ENCODE measurements at places on chromosomes 5 and 9.
A peak's percentile ranks its signal among the peaks of the same experiment; 100 is the strongest.

DNA sequence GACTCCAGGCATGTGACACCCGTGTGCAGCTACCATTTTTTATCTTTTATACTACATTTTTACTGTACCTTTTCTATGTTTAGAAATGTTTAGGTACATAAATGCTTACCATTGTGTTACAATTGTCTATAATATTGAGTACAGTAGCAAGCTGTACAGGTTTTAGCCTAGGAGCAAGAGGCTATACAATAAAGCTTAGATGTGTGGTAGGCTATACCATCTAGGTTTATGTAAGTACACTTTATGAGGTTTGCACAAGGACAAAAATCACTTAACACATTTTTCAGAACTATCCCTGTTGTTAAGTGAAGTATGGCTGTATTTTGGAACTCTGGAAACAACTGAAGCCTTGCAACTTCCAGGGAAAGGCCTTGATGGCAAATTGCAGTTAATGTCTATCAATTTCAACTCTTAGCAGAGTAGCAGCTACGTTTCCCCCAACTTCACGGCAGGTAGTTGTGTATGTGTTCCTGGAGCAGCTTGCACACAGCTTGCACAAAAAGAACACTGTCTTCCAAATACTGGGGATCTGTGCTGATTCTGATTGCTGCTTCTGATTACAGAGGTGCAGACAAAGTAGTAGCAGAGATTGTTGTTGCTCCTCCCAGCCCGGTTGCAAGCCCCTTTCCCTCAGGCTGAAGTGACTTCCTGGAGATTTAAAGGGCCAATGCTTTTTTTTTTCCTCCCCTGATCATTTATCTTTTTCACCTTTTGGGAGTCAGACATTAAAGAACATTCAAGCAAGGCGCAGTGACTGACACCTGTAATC, 30.0 kb downstream of the SIL1 start:
- DNase-seq: no peak

GRCh38 chr5:24509943-24510342, 134.8 kb downstream of the CDH10 start:
- no peak for DNase-seq

DNA sequence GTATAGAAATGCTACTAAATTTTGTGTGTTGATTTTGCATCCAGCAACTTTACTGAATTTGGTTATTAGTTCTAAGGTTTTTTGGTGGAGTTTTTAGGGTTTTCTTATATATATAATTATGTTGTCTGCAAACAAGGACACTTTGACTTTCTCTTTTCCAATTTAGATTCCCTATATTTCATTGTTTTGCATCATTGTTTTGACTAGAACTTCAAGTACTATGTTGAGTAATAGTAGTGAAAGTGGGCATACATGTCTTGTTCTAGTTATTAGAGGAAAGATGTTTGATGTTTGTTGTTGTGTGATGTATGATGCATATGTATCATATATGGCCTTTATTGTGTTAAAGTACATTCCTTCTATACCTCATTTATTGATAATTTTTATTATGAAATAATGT, 362.3 kb upstream of the PRR16 start:
- no peak for DNase-seq

GRCh38 chr9:20940447-20941173, 90.8 kb downstream of the HACD4 start:
- no peak for DNase-seq

DNA sequence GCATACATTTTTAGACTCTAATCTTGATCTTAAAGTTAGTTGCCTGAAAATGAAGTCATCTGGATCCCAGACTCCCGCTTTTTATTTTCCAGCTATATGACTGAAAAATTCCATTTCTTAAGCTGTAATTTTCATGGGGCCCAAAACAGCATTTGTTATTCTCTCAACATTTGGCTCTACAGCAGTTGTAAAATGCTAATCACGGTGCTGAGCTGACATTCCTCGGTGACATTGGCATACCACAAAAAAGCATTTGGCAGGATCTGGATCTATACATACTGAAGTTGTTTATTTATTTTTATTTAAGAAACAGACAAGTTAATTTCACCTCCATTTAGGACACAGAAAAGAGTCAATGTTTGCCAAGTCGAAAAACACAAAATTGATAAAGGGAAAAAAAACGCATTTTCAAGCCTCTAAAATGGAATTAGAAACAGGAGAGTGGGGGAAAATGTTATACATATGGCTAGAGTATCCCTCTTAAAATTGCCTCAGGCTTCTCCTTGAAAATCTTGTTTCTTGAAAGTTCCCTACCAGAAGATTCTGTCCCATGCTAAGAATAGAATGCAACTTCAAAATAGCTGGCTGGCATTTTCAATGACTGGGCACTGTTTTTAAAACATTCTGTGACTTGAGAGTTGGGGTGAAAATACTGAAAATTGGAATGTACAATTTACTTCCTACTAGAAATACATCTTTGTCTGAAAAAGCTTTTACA, 207.5 kb upstream of the TBCA start:
- no peak for DNase-seq

GRCh38 chr9:37370968-37371563, 51.4 kb upstream of the GRHPR start:
- no peak for DNase-seq

DNA sequence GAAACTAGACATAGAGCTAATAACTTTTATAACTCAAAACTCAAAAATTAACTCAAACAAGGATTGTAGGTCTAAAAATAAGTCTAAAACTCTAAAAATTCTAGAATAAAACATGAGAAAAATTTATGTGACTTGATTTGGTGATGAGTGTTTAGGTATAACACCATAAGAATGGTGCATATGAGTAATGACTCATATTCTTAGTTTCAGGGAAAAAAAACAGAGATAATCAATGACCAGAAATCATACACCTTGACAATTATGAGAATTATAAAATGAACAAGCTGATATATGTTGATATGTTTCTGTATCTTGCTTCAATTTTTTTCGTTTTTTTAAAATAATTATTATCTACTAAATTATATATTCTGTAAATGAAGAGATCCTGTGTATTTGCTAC, 541.2 kb downstream of the PTPRD start:
- no peak for DNase-seq

- no peak for DNase-seq
Measured at GRCh38 chr5:55226027-55226933, 835 bp downstream of the MCIDAS start.

- DNase-seq: no peak
Measured at GRCh38 chr9:93319301-93319991, 132.0 kb upstream of the FAM120A start.

DNA sequence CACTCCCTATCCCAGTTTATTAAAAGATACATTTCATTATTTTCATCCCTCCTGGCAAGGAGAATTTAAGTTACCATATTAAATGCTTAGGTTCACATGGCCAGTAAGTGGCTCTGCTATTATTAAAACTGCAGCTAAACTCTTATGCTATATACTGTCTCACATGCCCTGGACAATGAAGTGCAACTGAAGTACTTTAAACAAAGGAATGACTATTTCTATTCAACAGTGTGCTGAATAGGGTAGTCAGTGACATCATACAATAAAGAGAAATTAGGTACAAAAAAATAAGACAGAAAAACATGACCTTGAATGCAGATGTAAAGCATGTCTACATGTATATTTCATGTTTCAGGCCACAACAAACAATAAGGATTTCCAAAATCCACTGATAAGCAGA, 282.6 kb upstream of the SMC2 start:
- DNase-seq: no peak

DNA sequence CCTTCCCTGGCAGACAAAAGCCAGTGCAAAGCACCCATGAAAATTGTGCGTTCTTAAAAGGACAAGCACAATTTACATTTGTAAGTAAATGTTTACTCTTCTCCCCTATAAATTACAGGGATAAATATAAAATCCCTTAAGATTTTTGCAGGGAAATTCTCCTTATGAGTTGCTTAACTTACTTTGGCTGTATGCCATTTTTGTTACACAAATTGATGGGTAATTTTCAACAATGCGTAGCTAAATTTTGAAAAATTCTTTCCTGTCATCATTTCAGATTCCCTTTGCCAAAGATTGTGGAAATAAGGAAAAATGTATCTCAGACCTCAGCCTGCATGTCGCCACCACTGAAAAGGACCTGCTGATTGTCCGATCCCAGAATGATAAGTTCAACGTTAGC, 64.2 kb upstream of the ITGA2 start:
- no peak for DNase-seq

DNA sequence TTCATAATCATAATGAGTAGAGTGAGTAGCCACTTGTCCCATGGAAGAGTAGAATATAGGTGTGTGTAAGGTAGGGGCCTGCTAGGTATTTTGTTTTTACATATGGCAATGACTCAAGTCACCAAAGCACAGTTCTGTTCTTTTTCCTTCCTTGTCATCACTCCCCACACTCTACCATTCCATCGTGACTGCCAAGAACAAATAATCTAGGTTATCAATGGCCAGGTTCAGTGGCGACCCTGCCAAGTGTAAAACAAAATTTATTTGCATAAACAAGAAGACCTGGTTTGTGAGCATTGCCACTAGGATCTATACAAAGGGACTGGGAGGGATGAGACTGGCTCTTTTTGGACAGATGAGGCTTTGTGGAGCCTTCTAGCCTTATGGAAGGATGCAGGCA, 55.2 kb upstream of the RANBP3L start:
- DNase-seq: no peak

GRCh38 chr5:94746731-94747124, 128.3 kb downstream of the SLF1 start:
- DNase-seq: no peak

DNA sequence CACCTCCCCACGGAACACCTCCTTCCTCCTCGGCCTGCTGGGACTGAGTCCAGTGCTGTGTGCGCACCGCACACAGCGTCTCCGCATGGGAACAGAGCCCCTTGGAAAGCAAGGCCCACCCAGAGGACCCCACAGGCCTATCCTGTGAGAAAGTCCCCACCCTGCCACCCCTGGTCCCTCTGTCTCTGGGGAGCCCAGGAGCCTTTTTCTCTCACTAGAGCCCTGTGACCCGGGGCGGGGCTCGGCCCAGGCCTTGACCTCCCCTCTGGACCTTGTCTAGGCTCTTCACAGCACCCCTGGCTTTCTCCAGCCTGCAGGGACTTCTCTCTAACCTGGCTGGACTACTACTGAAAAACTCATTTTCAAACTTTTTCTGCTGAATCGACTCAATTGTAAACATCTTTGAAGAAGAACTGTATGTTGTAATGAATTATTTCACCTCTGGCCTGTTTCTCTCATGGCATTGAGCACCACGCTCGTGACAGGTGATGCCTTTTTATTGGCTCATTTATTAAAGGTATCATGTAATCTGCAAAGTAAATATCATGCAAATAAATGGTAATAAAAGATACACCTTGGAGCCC, 89.2 kb downstream of the IRX1 start:
- no peak for DNase-seq

DNA sequence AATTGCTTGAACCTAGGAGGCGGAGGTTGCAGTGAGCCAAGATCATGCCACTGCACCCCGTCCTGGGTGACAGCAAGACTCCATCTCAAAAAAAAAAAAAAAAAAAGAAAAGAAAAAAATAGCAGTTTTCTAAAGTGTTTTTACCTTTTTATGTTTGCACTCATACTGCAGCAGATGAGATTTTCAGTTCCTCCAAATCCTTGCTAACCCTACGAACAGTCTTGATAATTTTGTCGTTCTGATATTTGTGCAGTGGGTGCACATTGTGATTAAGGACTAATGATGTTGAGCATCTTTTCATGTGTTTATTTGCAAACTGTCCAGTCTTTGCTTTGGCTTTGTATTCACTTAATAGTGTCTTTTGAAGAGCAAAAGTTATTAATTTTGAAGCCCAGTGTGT, 42.9 kb downstream of the ZCCHC7 start:
- DNase-seq: no peak

GRCh38 chr5:10663489-10664179, 97.4 kb downstream of the DAP start:
- DNase-seq: peak; percentile 48

DNA sequence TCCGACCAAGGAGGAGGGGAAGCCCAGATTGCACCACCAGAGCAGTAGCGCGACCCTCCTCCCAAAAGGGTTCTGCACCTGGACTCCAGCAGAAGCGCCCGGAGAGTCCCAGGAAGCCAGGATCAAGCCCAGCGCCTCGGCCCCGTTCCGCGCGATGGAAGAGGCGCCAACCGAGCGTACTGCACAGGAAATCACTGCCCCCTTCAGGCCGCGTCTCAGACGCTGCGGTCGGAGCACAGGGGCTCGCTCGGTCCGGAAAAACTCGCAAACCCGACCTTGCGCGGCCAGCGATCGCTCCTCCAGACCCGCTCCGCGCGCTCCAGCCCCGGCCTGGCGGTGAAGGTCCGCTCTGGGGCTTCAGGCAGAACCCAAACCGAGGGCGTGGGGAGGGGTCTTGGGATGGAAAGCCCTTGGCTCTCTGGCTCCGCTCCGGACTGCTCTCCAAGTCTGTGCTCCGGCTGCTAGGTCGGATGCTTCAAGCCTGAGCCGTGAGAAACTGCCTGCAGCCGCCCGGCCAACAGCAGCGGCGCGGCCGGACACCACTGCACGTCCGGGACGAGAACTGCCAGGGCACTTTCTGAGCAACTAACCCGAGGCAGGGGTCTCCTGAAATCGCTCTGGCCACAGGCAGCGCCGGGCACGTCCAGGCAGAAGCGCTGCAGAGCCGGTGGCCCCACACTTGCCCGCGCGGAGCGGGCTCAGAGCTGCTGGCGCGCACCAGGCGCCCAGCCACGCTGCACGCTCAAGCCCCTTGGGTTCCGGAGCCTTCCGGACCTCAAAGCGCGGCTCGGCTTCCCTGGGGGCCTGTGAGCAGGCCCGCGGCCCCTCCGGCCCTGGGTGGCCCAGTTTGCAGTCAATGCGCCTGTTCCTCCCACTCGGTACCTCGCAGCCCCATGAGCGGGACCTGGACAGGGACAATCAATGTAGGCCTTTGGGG, 1.3 kb downstream of the GABBR2 start:
- DNase-seq: no peak

DNA sequence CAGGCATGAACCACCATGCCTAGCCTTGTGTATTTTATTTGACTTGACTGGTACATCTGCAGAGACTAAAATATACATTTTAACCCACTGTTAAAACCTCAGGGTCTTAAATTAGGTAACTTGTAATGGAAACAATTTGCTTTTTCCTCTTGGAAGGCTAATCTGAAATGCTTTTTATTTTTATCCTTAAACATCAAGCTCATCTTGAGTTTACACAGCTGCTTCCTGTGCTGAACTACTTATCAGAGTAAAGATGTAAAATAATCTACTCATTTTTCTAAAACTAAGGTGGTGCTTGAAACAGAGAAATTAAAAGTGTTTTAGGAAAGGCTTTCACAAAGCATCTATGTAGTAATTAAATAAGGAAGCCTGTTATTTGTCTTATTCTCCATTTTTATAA, 144.1 kb downstream of the ENTREP1 start:
- DNase-seq: no peak

- DNase-seq: no peak
Measured at GRCh38 chr9:93546356-93546755, 30.0 kb upstream of the PHF2 start.
